ENCODE measurements at places on chromosomes 1 and 21.

DNA sequence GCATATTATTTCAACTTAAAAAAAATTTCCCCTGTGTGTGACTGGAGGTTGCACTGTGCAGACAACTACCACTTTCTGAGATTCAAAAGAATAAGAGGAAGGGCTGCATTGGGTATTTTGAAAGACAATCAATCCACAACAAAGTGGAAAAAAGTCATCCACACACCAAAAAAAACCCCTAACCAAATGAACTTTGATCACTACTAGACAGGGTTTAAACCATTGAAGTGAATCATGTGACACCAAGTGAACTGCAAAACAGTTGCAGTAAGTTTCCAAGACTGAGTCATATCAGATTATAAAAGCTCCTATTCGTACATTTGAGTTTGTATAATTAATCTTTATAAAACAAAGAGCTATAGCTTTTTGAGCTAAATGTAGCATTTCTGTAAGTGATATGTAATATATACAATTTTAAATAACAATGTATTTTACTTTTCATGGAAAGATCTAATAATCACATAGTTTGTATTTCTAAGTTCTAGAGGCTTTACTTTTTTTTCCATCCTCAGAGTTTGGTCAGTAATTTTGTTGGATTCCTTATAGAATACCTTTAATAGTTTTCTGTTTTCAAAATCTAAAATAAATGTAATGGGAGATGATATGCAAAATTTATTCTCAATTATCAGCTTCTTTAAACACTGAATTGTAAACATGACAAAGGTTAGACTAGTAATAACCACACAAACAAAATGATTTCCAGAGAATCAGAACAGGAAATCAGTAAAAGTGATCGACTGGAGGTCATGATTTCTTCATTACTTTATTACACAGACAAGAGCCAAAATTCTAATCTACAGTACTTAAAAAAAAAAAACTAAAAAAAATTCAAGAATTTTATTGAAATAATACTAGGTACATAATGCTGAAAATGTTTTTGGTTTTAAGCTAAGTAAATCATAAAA is 50.5 kb upstream of the GFI1 start:
- DNase-seq = no peak

GRCh38 chr1:9316512-9316911 is 23.8 kb downstream of the SPSB1 start:
- DNase-seq = no peak

DNA sequence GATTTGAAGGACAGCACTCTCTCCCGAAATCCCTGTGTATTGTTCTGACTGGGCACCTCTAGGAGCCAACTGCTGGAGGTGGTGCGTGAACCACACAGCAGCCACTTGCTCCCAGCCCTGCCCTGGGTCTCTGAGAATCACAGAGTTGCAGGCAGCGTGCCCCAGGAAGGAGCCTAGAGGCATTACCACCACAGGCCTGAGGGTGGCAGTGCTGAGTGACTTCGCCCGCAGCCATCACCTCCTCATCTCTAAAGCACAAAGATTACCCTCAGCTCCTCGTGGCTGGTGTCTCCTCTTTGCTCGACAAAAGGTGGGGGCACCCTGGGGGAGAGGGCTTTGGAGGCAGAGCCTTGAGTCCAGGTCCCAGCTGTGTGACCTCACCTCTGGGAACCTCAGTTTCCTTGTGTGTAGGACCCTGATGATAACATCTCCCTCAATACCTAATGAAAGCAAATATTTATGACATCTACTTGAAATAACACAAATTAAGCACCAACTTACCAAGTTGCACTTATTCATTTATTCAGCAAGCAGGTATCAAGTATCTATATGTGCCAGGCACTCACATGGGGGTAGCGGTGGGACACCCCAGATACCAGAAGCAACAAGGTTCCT is 86.3 kb downstream of the VWA5B1 start:
- no peak for DNase-seq

- DNase-seq = no peak
Observed at GRCh38 chr1:204990059-204990664, 52.9 kb upstream of the CNTN2 start.

DNA sequence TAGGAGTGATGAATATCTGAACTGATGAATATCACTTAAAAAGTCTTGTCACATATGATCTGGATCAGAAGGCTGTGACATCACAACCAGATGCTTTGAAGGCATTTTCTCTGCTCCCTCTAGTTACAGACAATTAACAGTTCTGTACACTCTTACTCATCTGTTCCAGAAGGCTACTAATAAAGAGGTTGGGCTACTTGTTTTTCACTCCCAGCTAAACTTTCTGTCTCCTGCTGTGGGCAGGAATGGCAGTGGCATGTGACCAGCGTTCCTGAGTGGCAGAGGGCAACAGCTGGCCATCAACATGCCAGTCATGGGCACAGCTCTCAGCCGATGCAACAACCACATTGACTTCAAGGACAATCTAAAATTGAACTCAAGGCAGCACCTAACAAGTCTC is 66.7 kb downstream of the SLC45A1 start:
- DNase-seq = no peak

DNA sequence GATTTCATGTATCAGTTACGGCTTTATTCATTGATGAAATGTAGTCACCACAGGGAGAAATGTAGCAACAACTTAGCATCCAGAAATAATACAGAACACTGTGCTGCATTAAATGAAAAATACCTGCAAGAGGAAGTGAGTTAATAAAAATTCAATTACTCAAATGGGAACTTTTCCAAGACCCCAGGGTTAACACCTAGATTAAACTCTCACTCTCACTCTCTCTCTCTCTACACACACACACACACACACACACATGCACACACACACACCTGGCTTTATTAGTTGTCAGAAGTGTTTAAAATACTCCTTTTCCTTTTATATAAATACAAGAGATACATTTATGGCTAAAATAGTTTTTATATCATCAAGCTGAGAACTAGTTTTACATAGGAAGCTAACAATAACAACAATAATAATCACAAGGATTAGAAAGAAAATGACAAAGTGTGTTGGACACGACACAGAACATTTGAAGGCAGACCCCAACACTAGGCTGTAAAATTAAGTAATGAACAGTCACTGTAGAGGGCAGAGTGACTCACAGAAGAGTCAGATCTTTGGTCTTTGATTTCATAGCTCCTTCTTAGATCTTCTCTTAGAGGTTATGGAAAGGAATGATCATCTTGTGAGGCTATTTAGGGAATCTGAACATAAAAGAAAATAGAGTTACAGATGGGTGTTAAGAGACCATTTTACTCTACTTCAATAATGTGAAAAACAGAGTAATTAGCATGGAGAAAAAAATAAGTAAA is 1266.0 kb upstream of the ADGRL2 start:
- DNase-seq = no peak

DNA sequence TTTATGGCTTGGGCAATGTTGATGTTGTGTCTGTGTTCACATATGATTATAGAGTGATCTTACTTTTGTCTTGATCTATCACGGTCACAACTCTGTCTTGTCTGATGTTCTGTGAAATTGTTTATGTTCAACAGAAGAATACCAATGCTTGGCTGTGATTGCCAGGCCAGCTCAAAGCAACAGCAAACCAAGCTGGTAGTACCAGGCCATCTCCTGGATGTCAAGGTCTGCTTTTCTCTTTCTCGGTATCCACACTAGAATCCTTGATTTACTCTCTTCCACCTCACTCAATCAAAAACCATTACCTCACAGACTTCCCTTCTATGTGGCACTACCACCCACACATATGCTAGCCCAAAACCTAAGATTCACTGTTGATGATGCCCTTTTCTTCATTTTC is 1.3 kb upstream of the CDC7 start:
- no peak for DNase-seq
